ENCODE measurements at places on chromosomes 1 and 21.

DNA sequence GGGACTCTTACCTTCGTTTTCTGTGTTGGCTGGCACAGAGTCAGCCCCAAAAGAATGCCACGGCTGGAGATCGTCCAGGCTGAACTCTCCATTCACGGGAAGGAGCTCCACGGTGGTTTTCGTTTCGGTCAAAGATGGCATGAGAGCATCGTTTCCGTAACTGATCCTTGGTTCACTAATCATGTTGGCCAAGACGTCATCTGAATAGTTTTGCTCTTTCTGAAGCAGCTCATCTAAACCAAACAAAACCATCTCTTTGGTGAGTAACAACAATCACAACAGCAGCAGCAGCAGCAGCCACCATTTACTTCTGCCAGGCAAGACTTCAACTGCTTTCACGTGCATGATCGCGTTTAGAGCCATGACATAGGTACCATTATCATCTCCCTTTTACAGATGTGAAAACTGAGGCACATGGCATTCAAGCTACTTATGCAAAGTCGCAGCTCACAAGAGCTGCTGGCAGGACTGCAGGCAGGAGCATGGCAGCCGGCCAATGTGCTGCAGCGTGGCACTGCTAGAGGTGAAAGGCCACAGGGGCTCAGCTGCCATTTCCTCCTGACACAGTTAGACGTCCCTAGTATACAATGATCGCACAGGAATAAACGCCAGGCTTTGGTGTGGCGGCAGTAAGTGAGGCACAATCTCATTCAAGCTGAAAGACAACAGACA is 177.1 kb downstream of the GABPA start:
- no peak for DNase-seq

GRCh38 chr1:205449750-205450443 is 5.9 kb downstream of the BLACAT1 start:
- DNase-seq = no peak

DNA sequence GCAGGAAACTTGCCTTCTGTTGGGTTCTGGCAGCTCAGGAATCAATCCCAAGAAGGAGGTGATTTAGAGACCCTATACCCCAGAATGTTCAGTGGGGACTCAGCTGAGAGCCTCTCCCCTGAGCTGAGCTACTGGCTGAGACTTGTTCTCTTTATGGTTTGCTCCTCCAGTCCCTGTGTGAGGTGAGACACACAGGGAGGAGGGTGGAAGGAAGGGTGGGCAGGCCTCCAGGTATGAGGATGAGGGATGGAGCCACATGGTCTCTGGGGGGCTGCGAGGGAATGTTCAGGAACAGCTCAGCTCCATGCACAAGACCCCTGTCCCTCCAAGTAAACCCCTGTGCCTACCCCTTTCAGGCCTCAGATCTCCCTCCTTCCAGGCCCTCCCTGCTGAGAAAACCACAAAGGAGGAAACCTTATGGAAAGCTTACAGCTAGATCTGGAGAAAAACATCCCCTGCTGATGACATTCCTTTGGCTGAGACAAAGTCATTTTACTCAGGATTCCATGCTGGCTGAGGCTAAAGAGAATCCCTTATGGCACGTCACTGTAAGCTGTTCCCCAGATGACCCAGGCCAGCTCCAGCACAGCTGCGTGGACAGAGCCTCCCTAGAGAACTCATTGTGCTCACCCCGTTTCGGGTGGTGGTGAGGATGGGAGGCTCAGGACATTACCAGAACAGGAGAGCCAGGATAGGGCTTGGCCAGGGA is 91.5 kb upstream of the IPO9 start:
- DNase-seq = no peak

- DNase-seq = no peak
Measured at GRCh38 chr1:41790351-41790750, 128.4 kb downstream of the HIVEP3 start.

- no peak for DNase-seq
Measured at GRCh38 chr21:42525029-42525581, 11.5 kb downstream of the SLC37A1 start.

DNA sequence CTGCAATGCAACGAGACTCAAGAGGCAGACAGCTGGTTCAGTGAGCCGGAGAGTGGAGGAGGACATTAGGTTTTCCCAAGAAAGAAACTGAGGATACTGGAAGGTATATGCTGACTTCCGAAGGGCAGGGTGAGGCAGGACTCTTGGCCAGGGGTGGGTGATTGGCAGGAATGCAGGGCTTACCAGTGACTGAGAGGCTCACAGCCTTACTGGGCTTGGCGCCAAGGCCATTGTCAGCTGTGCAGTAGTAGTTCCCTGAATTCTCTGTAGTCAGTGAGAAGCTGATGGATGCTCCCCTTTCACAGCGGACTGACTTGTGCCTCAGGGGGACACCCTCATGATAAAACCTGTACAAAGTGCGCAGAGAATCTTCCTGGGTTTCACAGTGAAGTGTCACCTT is 9.6 kb downstream of the FCRL5 start:
- no peak for DNase-seq

DNA sequence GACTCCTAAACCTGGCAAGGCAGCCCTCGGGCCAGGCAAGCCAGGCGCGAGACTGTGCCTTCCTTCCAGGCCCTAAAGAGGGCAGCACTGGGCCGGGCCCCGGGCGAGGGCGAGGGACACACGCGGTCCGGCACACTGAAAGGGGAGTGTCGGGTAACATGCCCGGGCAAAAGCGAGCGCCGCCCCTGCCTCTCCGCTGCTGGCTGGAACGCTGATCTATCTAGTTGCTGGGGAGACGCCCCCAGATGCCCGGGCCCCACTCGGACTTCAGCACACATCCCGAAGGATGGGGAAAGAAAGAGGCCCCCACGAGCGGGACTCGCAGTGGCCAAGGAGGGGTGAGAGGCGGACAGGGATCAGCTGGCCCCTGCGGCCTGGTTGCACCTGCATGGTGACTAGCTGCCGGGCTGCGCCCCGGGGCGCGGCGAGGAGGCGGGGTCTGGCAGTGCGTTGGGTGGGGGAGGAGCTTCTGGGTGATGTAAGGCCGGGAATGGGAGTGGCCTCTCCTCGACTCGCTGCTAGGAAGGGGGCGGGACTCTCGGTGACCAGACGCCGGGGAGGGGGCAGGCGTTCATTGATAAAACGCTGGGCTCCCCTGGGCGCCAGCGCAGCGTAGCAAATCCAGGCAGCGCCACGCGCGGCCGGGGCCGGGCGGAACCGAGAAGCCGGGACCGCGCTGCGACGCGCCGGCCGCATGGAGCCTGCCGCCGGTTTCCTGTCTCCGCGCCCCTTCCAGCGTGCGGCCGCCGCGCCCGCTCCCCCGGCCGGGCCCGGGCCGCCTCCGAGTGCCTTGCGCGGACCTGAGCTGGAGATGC is at the start of gene PLK3:
TSS of gene PLK3 (plus strand) at position 608 of the 815 bp plus-strand sequence. CDS start at position 695, 87 bp downstream.
- DNase-seq = peak; percentile 98

DNA sequence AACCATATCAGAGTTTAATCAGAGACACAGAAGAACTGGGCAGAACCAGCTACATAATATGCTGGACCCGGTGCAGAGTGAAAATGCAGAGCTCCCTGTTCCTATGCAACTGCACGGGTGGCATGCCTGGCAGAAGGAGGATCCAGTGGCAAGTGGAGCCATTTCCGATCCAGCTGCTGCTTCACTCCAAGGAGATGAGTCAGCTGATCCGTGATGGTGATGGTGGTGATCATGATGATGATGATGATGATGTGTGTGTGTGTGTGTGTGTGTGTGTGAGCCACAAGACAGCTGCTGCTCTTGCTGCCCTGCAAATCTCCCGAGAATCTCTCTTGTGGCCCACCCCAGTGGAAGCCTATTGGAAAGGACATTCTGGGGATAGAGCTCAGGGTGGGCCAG is 133.0 kb downstream of the URB2 start:
- DNase-seq = no peak

- DNase-seq = no peak
Measured at GRCh38 chr1:163106364-163106987, 37.3 kb downstream of the RGS4 start.

- DNase-seq = no peak
Measured at GRCh38 chr21:42518215-42518614, 4.6 kb downstream of the SLC37A1 start.

GRCh38 chr1:247210062-247210375 is 38.2 kb upstream of the ZNF124 start:
- DNase-seq = no peak

DNA sequence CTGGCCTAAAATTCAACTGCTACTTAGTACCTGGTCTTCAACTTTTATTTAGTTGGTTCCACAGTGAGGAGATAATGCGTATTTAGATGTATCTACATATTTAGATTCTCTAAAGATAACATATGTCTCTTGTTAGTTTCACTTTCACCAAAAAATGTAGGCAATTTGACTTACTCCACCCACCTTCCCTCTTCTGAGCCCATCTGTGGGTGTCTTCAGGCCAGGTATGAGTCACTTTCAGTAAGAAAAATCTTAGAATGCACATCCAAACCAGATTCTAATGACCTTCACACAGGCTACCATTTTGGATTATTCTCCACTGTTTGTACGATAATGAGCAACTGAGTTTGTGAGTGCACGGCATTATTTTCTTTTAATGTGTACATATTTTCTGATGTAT is 501.7 kb downstream of the NEGR1 start:
- no peak for DNase-seq

DNA sequence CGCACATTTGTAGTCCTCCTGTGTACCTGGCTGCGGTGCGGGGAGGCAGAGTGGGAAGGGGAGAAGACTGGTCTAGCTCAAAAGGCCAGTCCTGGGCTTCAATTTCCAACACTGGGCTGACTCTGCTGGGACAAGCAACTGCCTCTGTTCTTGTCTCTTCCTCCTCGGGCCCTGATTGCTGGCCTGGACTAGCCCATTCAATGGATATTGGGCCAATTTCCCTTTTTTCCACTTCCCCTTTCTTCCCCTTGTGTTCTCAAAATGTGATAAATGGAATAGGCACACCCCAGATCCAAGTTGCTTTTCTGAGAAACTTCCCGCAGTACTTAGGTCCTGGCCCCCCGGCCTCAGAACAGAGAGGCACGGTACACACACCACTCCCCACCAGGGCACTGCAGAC is 48.2 kb downstream of the SPSB1 start:
- no peak for DNase-seq

DNA sequence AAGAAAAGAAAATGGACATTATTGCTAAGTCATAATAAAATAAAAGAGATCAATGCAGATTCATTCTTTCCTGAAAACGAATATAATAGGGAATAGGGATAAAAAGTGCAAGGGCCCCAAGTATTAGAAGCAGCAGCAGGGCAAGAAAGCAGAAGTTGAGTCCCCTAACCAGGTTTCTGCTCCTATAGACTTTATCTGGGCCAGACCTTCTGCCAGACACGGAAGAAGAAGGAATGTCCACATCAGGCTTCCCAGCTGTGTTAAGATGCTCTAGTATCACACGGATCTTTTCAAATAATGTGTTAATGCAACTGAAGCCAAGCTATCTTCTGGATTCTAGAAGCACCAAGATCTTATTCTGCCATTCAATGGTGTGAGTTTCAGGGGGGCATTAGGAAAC is 26.9 kb downstream of the CD244 start:
- DNase-seq = no peak

DNA sequence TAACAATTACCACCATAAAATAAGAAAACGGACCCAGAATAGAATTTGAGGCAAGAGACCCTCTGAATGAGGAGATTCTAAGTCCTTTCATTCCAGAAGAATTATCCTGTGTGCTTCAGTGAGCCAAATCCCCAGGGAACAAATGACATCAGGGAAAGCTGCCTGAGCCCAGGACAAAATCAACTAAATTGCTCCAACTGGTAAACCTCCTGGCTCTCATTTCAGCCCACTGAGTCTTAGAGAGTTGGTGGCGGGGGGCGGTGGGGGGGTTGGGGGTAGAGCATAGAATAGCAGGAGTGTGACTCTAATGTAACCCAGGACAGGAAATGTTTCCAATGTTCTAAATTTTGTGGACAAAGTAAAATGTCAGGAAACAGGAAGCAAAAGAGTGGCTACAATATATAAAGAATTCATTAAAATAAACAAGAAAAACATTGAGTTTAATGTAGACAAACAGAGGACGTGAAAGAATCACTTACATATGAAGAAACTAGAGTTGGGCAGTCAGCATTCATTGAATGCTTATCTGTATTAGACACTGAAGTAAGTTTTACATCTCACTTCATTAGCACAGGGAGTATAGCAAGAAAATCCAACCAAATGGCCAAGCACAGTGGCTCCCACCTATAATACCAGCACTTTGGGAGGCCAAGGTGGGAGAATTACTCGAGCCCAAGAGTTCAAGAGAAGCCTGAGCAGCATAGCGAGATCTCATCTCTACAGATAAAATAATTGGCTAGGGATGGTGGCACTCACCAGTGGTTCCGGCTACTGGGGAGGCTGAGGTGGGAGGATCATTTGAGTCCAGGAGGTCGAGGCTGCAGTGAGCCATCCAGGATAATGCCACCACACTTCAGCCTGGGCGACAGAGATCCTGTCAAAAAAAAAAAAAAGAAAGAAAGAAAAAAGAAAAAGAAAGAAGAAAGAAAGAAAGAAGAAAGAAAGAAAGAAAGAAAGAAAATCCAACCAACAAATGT is 75.1 kb downstream of the DHRS3 start:
- DNase-seq = no peak

- no peak for DNase-seq
Measured at GRCh38 chr1:19372602-19373001, 60.5 kb downstream of the SLC66A1 start.

DNA sequence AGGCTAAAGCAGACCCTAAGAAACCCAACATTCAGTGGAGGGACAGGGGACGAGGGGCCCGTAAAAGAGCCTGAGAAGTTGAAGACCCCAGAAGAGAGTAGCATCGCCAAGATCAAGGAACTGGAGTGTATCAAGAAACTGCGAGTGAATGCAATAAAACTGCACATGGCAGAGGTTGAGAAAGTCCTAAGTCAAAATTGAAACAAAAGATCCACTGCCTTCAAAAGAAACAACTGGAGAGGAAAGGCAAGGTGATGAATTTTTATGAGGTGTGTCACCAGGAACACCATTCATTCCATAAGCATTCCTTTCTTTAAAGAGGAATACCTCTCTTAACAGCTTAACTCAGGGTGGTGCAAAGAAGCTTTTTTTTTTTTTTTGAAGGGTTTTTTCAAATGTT is 38.3 kb upstream of the ADORA3 start:
- DNase-seq = no peak

DNA sequence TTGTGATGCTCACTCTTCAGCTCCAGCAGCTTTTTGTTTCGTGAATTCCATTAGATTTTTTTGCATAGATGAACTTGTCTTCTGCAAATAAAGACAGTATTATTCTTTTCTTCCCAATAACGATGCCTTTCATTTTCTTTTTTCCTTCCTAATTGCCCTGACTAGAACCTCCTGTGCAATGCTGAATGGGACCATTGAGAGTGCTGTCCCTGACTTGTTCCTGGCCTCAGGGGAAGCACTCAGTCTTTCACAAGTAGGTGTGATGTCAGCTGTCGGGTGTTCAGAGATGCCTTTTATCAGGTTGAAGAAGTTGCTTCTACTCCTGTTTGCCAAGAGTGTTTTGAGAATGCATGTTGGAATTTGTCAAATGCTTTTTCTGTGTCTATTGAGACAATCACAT is 64.3 kb upstream of the ADARB1 start:
- DNase-seq = no peak

DNA sequence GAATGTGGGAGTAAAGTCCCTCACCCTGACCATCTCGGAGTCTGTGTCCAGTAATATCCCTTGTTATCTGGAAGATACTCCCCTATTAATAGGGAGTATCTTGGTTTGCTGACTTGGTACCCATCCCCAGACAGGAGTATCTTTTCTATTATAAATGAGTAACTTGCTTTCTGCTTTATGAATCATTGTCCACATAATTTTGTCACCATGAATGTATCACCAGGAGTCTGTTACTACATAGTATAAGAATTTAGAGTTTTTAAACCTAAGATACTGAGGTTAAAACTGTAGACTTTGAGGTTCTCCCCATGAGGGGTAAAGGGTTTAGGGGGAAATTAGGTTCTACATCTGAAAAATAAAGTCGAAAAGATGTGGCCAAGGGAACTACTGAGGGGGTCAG is 175.6 kb downstream of the FCRL5 start:
- no peak for DNase-seq

All from T-cell (primary cell).